Activated T-helper 1 cell treated with anti-CD3 and anti-CD28 coated beads, Interleukin-2, amount 50 U/mL, for 16 hours (primary cell): ENCODE measurements at places on chromosomes 16 and 17.

DNA sequence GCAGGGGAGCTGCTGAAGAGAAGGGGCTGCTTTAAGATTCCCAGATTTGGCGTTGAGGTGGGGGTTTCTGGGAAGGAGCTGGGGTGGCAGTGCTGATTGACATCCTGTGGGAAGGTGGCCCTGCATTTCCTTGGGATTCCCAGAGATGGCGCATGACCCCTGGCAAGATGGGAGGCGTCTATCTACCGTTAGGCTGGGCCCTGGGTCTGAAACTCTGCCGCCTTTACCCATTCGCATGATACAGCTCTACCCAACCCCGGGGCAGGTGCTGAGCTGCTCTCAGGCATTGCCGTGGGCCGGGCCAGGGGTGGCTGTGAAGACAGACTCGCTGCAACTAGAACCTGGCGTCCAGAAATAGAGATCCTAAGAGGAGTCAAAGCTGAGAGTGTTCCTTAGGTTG, 9.9 kb upstream of the MVD start:
- DNase-seq: no peak

DNA sequence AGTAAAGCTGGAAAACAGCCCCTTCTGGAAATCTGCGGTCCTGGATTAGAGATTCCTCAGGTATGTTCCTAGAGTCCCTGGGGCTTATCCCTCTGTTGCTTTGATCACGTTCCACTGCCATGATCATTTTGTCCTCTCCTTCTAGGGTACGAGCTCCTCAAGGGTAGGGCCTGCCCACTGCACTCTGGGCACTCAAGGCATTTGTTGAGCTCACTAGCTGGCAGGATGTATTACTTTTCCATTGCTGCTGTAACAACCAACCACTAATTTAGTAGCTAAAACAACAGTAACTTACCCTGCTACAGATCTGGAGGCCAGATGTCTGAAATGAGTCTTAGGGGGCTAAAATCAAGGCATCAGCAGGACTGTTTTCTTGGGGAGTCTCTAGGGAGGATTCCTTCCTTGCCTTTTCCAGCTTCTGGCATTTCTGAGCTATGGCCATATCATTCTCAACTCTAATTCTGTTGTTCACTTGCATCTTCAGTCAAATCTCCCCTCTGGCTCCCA, 65.7 kb downstream of the ARSG start:
- DNase-seq: no peak

GRCh38 chr16:88508868-88509748, 56.0 kb downstream of the ZFPM1 start:
- no peak for DNase-seq

DNA sequence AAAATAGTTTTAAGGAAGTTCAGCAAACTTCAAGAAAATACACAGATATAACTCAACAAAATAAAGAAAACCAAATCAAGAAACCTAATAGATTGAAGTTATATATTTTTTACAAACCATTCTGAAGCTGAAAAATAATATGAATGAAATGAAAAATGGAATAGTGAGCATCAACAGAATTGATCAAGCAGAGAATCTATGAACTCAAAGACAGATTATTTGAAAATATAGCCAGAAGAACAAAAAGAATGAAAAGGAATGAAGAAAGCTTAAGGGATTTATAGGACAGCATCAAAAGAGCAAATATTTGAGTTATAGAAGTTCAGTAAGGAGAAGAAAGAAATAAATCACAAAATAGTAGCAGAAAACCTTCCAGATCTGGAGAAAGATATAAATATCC, 37.8 kb downstream of the CDR2 start:
- DNase-seq: no peak

DNA sequence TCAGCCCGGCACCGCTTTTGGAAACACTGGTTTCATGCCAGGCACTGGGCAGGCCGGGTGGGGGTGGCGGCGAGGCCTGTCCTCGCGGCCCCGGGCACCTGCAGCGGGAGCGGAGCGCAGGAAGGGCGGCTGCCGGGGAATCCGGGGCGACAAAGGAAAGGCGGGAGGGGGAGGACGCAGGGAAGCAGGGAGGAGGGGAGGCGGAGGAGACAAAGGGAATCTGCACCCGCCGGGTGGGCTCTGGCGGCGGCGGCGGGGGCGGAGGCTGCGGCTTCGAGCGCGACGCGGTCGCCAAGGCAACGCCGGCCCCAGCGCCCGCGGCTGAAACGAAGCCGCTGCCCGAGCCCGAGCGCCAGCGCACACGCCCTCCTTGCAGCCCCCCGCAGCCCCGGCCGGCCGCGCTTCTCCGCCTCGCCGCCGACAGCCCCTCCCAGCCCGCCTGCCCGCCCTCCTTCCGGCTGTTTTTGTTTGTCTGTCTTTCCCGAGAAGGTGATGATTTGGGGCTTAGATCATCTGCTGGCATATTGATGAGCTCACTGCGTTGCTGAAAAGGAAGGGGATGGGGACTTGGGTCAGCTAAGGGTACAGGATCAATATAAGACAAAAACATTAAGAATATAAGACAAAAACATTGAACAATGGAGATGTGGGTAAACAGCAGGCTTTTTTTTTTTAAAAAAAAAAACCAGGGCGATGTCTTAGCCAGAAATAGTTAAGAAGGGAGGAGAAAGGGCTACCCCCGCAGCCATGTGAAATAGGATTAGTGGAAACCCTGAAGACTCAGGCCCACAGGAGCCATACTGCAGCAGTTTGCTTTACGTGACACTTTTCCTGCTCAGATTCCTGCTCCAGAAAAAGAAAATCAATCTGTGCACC, 32.7 kb downstream of the CDK5R1 start:
- DNase-seq: peak; percentile 62

DNA sequence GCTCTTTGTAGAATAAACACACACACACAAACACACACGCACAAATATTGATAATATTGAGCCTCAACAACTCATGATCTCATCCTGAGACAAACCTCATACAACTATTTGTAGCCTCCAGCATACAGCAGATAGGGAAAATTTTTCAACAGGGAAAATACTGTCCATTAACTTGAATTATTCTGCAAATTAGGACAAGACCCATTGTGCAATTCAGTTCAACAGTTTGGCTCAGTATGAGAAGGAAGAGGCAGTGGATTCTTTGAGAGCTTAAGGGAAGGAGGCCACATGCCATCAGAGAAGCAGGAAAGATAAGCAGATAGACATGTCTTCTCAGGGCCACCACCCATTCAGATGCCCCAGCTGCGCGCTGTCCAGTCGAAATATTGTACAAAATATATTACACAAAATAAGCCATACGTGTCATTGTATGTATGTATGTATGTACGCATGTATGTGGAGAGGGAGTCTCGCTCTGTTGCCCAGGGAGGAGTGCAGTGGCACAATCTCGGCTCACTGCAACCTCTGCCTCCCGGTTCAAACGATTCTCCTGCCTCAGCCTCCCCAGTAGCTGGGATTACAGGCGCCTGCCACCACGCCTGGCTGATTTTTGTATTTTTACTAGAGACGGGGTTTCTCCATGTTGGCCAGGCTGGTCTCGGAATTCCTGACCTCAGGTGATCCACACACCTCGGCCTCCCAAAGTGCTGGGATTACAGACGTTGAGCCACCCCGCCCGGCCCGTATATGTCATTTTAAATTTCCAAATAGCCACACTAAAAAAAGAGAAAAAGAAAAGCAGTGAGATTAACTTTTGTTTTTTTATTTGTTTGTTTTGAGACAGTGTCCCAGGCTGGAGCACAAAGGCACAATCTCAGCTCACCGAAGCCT, 1.8 kb downstream of the ZC3H7A start:
- DNase-seq: no peak

DNA sequence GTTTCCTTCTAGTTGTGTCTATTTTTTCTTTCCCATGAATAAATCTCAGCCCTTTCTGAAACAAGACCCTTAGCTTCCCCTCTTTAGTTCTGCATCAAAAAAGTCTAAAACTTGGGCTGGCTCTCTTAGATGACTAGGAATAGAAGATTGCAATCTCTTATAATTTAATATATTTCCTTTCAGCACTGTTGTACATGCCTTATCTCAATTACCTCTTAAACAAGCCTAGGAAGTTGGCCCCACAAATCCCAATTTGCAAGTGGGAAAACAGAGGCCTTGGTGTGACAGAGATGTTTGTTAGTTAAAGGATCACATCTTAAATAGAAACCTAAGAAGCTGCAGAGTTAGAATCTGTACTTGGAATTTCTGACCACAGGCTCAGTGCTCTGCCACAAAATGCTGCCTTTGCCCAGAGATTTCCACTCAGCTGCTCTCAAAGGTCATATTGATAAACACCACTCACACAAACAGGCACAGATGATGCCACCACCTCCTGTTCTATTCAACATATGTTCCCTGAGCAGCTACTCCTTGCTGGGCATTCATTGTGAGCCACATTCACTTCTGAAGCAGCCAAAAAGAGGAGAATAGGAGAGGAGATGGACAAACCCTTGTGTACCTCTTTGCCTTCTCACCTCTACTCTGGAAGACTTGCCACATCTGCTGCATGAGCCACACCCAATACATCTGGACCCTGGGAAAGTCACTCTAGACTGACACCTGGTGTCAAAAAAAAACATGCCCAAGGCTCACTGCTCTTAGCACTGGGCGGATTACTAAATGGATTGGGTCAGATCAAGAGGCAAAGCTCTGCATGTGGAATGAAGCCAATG, 5.5 kb downstream of the CCDC182 start:
- DNase-seq: no peak

DNA sequence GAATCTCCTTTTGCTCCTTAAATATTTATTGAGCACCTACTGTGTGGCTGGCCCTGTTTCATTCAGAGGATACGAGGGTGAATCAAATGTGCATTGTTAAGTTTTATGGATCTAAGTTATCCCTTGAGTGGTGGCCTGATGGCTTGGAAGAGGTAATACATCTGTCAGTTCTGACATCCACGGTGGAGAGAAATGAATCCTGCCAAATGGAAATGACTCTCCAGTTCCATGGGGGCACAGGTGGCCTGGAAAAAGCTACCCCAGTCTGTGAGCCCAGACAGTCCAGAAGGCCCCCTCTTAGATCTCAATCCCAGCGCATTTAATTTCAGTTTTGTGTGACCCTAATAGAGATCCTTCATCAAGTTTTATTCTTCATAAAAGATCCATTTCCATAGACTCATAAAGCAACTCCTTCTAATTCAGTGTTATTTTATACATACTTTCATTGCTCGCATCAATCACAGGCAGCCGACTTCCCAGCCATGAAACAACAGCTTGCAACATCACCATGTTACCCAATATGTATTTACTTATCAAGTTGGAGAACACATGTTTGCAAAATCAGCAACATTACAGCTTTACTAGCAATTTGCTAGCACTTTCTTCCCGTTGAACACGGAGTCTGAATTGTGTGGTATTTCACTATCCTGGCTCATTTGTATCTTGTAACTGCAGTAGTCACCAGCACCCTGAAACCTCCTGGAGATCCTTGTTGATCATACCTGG, 334.8 kb upstream of the HSBP1 start:
- no peak for DNase-seq

GRCh38 chr16:85918436-85918835, 19.5 kb downstream of the IRF8 start:
- no peak for DNase-seq

DNA sequence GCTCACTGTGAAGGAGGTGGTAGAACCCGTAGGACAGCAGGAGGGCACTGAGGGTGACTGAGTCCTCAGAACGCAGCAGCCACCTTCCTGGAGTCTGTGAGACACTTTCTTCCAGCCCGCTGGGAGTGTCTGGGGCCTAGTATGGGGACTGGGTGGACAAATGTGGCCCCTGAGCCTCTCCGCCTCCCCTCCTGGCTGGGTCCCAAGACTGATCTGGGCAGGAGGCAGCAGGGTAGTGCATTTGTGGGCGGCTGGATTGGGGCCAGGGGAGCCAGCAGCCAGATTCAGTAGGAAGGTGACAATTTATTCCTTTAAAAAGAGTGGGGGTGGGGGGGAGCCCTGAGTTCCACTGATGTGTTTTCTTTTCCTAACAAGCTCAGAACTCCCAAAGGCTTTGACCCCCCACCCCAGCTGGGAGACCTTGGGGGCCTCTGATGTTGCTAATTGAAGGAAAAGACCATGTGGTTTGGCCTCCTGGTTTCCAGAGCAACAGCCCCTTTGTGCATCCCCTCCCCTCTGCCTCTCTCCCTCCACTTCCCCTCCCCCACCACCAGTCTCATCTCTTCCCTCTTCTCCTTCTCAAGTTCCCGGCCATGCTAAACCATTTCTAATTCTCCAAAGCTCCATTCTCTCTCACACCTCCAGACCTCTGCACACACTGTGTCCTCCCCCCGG, 4.4 kb downstream of the CLEC19A start:
- DNase-seq: no peak

DNA sequence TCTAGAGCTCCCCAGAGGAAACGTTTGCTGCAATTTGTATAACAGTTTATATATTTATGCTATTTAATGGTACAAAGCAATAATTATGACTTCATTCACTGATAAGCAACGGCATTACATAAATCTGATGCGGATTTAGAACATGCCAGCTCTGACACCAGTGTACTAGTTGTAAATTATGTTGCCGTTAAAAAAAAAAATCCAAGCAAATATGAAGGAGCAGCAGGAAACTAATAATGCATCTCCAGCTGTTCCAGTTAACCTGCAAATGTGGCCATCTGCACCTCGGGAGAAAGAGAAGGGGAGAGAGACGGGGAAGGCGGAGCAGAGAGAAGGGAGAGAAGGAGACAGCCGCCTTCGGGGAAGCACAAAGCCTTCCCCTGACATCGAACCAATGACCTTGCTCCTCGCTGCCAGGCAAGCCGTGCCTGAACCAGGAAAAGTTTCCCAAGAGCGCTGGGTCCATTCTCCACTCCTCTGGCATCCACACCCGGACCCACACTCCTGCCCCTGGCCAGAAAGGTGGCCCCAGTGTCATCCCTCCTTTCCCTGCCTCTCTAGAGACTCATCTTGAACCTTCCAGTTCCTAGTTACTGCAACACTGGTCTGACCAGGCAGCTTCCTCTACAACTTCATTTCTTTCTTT, 174.8 kb downstream of the C16orf78 start:
- no peak for DNase-seq

- no peak for DNase-seq
Observed at GRCh38 chr17:56803071-56803470, 30.6 kb downstream of the C17orf67 start.

- DNase-seq: no peak
Observed at GRCh38 chr17:48718761-48719641, 3.3 kb downstream of the PRAC1 start.

GRCh38 chr17:61635913-61636432, 45.0 kb upstream of the NACA2 start:
- peak; percentile 6 for DNase-seq

- DNase-seq: no peak
Observed at GRCh38 chr17:46818929-46819859, 702 bp upstream of the WNT3 start.

DNA sequence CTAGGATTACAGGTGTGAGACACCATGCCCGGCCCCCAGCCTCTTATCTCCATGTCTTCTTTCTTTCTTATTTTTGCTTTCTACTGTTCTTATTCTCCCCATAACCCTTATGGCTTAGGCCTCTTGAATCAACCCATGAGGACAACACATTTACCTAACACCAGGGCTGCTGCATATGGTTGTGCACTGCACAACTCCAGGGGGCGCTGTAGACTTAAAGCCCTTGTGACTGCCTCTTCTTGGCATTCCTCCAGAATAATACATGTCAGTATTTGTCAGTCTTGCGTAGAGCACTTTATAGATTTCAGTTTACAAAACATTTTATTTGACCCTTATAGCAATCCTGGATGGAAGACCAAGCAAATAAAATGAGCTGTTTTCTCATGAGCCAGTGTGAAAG, 225.0 kb upstream of the SALL1 start:
- no peak for DNase-seq

- DNase-seq: no peak
Observed at GRCh38 chr16:1026784-1027500, 45.4 kb downstream of the SOX8 start.
